AG10803 (cell line): ENCODE measurements at places on chromosomes 6 and 20.

DNA sequence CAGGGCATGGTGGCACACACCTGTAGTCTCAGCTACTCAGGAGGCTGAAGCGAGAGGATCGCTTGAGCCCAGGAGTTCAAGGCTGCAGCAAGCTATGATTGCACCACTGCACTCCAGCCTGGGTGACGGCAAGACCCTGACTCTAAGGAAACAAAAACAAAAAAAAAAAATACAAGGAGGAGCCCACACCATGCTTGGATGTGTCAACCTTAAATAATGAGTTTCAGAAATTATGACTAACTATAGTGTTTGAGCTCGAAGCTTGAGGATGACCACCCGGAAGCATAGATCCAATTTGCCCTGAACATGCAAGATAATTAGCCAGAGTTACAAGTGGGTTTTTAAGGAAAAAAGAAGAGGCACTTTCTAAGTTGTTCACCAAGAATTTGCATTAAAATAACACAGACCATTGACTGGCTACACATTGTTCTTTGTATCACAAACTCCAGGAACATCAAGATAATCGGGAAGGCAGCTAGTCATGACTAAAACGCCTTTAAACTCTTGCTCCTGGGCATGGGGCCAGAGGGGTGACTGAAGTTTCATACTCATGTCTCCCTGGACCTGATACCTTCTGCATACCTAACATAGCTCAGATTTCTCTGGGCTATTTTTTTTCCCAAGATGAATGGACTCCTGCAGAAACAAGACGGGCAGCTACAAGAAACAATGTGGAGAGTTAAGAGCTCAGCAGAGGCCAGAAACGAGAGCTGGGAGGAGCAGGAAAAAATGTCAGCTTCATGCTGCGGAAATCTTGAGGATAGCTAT, 289.6 kb downstream of the PREX1 start:
- peak; percentile 61 for DNase-seq

DNA sequence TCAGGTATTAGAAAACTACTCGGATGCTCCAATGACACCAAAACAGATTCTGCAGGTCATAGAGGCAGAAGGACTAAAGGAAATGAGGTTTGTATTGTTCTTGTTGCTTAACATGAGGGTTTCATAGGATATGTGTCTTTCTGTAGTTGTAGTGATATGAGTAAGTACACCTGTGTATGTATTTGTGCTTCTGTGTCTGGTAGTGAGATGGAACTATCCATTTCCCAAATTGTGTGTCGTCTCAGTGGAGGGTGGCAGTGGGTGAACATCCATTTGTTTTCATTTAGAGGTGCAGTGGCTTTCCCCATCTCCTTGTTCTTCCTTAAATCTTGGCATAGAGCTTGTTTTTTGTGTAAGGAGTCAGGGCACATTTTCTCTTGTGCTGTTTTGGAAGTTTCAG, 8.2 kb downstream of the ASXL1 start:
- no peak for DNase-seq

GRCh38 chr20:60693496-60694133, 558.4 kb upstream of the CDH4 start:
- DNase-seq = no peak

GRCh38 chr6:14690120-14691056, 555.5 kb upstream of the JARID2 start:
- peak; percentile 51 for DNase-seq

GRCh38 chr6:49555951-49556350, 5.5 kb downstream of the C6orf141 start:
- DNase-seq = no peak

DNA sequence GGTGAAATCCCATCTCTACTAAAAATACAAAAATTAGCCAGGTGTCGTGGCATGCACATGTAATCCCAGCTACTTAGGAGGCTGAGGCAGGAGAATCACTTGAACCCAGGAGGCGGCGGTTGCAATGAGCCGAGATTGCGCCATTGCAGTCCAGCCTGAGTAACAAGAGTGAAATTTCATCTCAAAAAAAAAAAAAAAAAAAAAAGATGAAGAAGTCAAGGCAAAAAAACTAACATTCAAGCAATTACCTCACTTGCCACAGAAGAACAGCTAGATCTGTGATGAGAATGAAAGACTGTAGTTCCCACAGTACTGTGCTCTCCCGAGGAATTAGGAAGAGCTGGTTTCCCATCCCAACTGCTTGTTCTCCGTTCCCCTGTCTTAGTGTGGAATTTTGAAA, 144.7 kb upstream of the ECI2 start:
- no peak for DNase-seq

- DNase-seq = no peak
Measured at GRCh38 chr6:100751590-100751989, 129.5 kb downstream of the ASCC3 start.

GRCh38 chr20:58633161-58634053, 17.7 kb upstream of the STX16 start:
- DNase-seq = no peak

GRCh38 chr20:11502671-11503070, 415.0 kb upstream of the BTBD3 start:
- DNase-seq = no peak

GRCh38 chr6:92723390-92723931, 695.9 kb downstream of the EPHA7 start:
- peak; percentile 40 for DNase-seq

DNA sequence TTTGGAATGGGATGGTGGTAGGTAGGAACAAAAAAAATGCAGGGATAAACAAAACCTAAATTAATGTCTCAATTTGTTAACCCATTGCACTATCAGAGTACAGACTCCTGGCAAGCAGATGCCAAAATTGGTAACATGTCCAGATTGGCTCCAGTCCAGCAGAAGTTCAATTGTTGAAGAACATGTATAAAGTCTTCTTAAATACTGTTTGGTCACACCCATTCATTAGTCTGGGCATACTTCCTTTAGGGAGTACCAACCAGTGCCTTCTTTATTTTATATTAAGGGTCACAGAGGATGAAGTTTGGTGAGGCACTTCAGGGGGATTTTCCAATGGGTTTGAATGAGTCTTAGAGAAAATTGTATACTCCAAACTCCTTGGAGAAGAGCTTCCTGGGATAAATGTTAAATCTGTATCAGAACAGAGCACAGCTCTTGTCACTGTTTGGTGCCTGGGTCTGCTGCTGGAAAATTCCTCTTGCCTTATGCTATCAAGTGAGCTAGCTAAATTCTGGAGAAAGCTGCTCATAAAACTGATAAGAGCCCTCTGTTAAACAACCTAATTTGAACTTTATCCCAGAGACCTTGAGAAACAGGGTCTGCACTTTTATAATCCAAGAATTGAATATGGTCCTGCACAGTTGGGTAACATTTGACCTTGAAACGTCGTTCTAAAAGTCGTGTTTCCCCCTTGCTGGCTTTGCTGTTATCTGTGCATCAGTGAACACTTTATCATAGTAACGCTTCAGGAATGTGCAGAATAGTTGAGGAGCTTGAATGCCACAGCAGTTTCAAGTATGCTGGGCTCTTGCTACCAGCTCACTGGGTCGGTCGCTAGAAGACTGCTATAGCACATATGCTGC, 334.1 kb upstream of the CITED2 start:
- DNase-seq = peak; percentile 92

GRCh38 chr20:53847837-53848170, 222.6 kb downstream of the BCAS1 start:
- DNase-seq = no peak

GRCh38 chr6:106556368-106556960, 72.8 kb downstream of the RTN4IP1 start:
- peak; percentile 40 for DNase-seq

- no peak for DNase-seq
Measured at GRCh38 chr6:104766595-104766994, 93.1 kb downstream of the HACE1 start.

- DNase-seq = peak; percentile 92
Measured at GRCh38 chr6:90219209-90219985, 77.2 kb downstream of the BACH2 start.

DNA sequence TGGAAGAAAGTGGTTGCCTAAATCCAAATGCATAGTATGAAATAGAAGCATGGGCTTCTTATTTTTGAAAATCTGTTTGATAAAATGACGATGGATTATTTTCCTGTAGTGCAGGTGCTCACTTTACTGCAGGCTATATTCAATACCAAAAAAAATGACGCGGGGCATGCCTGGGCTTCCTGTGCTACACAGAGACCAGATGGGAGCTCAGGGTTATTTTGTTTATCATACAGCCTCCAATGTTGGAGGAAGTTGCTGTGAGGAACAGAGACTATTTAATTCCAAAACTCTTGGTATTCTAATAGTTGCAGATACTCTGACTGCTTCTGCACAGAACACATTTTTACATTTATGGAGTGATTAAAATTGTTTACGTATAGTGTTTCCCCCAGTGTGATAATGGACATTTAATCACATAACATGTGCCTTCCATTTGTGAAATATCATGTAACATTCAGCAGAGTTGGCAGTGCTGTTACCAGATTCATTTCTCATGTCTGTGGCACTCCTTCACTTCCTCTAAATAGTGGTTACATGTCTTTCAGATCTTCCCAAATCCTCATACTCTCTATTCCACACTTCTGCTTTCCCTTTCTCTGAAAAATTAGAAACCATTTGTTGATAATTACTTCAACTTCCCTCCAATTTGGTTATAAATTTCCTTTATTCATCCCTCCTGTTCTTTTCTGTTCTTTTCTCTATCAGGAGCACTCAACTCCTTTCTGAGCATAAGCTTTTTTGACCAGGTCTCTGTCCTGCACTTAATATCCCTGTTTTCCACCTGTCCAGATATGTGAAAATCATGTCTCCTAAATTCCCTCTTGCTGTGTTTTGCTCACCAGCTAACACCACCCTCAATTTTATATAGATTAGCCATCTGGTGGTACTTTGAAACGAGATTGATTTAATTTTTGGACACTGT, 121.6 kb downstream of the ADGRB3 start:
- no peak for DNase-seq

GRCh38 chr6:137403855-137404254, 90.3 kb downstream of the OLIG3 start:
- DNase-seq = no peak
